T-helper 2 cell treated with Interferon-gamma antibody and Interleukin-4, amounts not matched to agents 5 μg/mL and 100 μg/mL, for 36 hours (primary cell): ENCODE measurements at places on chromosomes 1 and 21.

- H3K4me3 ChIP-seq = no peak overlapping the region
- peaks cover 8% of the 10 kb centered on the region for H3K4me1 ChIP-seq
- H3K36me3 ChIP-seq = no peaks in the 10 kb centered on the region
- H3K27me3 ChIP-seq = peaks cover 10% of the 10 kb centered on the region
Measured at GRCh38 chr21:38760762-38761155, 45.0 kb upstream of the ETS2 start.

DNA sequence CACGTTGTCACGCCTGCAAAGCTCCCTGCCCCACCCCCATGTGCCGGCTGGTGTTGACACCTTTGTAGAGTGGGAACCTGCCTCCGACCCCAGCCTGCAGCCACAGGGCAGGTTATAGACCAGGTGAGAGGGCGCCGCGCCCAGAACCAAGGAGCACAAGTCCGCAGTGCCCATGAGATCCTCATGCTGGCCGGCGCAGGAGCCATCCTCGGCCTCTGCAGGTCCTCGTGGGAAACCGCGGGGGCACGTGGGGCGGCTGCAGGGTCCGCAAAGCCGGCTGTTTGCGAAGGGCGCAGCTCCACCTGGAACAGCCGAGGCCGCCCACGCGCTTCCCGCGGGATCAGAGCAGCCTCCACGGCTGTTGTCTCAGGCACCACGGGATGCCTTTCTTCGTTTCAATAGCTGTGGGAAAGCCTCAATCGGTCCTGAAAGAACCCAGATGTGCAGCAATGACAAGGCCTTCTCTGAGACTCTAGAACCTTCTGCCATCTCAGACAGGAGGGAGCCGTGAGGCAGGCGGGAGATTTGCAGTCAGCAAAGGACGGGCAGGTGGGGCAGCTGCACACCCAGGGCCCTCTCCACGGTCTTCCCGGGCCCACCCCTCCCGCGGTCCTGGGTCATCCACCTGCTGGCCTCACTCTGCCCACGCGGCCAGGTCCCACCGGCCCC lies 29.9 kb downstream of the POFUT2 start:
- H3K4me1 ChIP-seq = peaks cover 11% of the 10 kb centered on the region
- H3K36me3 ChIP-seq = no peaks in the 10 kb centered on the region
- peaks cover 9% of the 10 kb centered on the region for H3K27me3 ChIP-seq
- no peak for DNase-seq
- H3K27ac ChIP-seq = no peak overlapping the region
- H3K4me3 ChIP-seq = no peak overlapping the region

DNA sequence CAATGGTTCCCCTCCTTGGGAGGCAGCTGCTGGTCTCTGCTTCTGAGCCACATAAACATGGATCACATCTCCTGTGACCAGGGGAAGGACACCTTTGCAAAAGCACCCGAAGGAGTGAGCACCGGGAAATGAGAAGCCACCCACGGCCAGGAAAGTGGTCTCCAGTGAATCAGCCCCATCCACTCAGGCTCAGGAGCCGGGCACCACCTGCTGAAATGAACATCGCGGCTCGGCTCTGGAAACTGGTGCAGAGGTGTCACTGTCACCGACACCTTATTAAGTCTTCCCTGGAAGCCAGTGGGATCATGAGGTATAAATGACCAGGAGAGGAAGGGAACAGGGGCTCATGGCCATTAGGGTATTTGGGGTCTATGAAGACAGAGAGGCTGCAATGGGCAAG lies 207.2 kb upstream of the C1orf174 start:
- no peak overlapping the region for H3K4me3 ChIP-seq
- no peaks in the 10 kb centered on the region for H3K4me1 ChIP-seq
- no peak for DNase-seq
- H3K27ac ChIP-seq = no peak overlapping the region
- H3K36me3 ChIP-seq = no peaks in the 10 kb centered on the region

- H3K4me1 ChIP-seq = no peaks in the 10 kb centered on the region
- H3K27ac ChIP-seq = no peak overlapping the region
- no peaks in the 10 kb centered on the region for H3K36me3 ChIP-seq
- no peak overlapping the region for H3K4me3 ChIP-seq
- H3K27me3 ChIP-seq = no peaks in the 10 kb centered on the region
- no peak for DNase-seq
Measured at GRCh38 chr21:15491100-15491499, 238.7 kb upstream of the USP25 start.

- no peak for DNase-seq
- H3K36me3 ChIP-seq = no peaks in the 10 kb centered on the region
- H3K27me3 ChIP-seq = peaks cover 21% of the 10 kb centered on the region
- H3K27ac ChIP-seq = no peak overlapping the region
- no peaks in the 10 kb centered on the region for H3K4me1 ChIP-seq
Measured at GRCh38 chr1:119364640-119365039, 3.9 kb upstream of the HAO2 start.

- H3K4me1 ChIP-seq = peaks cover 4% of the 10 kb centered on the region
- no peak overlapping the region for H3K27ac ChIP-seq
- peaks cover 16% of the 10 kb centered on the region for H3K36me3 ChIP-seq
- DNase-seq = no peak
Measured at GRCh38 chr1:167207940-167208623, 12.6 kb upstream of the POU2F1 start.

DNA sequence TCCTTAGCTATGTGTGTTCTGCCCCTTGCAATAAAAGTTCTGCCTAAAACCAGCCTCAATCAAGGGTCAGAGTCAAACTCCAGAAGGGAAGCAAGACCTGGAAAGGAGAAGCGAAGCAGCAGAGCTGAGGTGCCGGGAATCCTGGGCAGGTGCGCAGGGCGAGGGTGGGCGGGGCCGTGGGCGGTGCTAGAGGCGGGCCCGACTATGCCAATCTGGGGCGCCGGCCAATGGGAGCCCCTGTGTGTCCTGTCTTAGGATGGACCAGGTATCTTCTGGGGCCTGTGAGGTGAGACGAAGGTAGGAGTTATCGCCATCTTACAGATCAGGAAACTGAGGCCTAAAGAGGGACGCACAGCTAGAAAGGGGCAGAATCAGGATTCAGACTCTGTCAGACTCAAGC lies 120.3 kb downstream of the PTPRU start:
- no peak overlapping the region for H3K27ac ChIP-seq
- no peaks in the 10 kb centered on the region for H3K36me3 ChIP-seq
- no peak overlapping the region for H3K4me3 ChIP-seq
- no peaks in the 10 kb centered on the region for H3K4me1 ChIP-seq
- H3K27me3 ChIP-seq = peaks cover 10% of the 10 kb centered on the region
- no peak for DNase-seq

DNA sequence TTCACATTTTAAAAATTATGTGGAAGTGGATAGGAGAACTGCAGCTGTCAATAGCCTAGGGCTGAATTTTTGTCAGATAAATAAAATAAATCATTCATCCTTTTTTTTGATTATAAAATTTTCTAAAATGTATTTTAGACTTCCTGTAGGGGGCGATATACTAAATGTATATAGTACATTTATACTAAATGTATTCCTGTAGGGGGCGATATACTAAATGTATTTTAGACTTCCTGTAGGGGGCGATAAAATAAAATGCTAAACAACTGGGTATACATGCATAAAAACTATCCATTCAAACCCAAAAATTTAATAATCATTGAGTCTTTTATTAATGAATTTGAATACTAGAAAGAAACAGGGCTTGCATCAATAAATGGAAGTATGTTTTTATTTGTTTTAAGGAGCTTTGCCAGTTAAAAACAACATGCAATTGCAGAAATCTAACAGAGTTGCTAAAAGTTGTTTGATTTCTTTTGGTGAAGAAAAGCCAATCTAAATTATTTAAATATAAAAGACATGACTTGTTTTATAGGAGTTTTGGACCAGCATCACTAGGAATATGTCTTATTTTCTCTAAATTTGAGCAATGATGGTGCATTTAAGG lies 31.4 kb downstream of the CLCA1 start:
- H3K4me3 ChIP-seq = no peak overlapping the region
- H3K36me3 ChIP-seq = no peaks in the 10 kb centered on the region
- peaks cover 22% of the 10 kb centered on the region for H3K27me3 ChIP-seq
- no peak overlapping the region for H3K27ac ChIP-seq

- no peak overlapping the region for H3K4me3 ChIP-seq
- no peaks in the 10 kb centered on the region for H3K36me3 ChIP-seq
- H3K27me3 ChIP-seq = peaks cover 2% of the 10 kb centered on the region
- H3K4me1 ChIP-seq = no peaks in the 10 kb centered on the region
Measured at GRCh38 chr1:52193985-52194384, 52.1 kb downstream of the ZFYVE9 start.

- H3K4me1 ChIP-seq = no peaks in the 10 kb centered on the region
- no peak overlapping the region for H3K4me3 ChIP-seq
- no peak for DNase-seq
- H3K36me3 ChIP-seq = no peaks in the 10 kb centered on the region
- H3K27ac ChIP-seq = no peak overlapping the region
- peaks cover 32% of the 10 kb centered on the region for H3K27me3 ChIP-seq
Measured at GRCh38 chr1:211478376-211478775, 13.6 kb downstream of the RD3 start.

GRCh38 chr1:92968138-92969032 lies 7.1 kb upstream of the DIPK1A start:
- no peak overlapping the region for H3K4me3 ChIP-seq
- peaks cover 30% of the 10 kb centered on the region for H3K4me1 ChIP-seq
- H3K27ac ChIP-seq = no peak overlapping the region
- no peak for DNase-seq

DNA sequence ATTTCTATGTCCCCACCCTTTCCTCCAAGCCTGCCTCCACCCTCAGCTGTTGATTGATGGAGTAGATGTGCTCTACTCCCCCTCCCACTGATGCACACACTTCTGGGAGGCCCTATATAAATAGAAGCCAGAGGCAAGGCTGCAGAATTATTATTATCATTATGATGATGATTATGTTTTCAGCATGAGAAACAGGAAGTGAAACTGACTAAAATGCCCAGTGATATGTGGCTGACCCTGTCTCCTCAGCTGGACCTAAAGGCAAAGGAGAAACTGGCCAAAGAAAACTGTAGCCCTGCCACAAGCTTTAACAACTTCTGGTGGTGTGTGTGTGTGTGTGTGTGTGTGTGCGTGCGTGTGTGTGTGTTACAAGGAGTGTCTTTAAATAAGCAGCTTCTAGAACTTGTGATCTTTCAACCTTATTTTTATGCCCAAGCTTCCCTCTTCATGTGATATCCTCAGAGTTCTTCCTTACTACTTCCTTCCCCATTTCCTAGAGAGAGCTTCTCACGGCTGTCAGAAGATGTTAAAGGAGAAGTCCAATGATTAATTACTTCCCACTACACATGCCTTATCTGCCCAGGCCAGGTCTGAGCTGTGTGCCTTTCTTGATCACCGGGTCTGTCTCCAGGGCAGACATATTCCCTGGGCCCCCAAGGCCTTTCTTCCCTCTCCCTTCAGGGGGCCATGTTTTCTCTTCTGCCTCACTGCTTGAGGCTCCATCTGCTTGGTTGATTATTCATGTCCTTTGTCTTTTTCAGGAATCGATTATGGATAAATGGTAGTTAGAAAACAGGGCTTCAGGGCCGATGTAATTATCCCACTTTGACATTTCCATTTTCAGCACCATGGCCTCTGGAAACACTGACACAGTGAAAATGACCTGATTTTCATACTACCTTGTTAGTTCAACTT lies 11.6 kb upstream of the MAPKAPK2 start:
- no peak overlapping the region for H3K27ac ChIP-seq
- H3K27me3 ChIP-seq = peaks cover 5% of the 10 kb centered on the region
- H3K4me1 ChIP-seq = peaks cover 11% of the 10 kb centered on the region

DNA sequence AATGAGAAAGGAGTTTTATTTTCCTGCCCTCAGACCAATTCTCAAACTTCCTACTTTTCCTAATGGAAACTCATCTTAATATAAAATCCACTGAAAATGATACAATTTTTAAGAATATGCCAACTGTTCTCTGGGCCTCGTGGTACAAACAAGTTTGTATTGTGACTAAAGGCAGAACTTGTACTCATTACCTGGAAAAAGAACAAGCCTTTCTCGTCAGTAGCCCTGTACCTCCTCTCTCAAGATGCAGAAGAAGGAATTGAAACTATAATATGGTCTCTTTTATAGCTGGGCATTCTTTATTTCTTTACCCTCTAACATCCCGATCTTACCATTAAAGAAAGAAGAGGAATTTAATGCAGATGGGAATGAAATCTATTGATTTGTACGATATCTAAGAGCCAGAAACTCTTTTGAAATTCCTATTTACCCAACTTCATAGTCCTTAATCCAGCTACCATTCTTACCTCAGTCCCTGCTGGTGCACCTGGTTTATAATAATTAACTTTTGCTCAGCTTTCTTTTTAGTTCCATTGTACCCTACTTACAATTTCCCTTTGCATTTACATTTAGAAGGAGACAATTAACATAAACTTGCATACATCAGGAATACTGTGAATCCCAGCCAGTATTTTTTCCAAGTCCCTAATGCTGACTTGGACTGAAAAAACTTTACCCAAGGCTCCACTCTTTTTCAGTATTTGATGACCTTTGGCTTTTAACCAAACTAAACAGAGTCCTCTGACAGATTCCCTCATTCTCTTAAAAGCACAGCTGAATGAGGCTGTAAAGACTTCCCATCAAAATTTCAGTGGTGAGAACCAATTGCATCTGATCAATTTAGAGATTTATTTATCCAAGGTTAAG lies 1162.4 kb downstream of the BRINP3 start:
- no peaks in the 10 kb centered on the region for H3K36me3 ChIP-seq
- DNase-seq = no peak
- no peaks in the 10 kb centered on the region for H3K4me1 ChIP-seq
- H3K27ac ChIP-seq = no peak overlapping the region

- no peak overlapping the region for H3K4me3 ChIP-seq
- no peaks in the 10 kb centered on the region for H3K4me1 ChIP-seq
- H3K27ac ChIP-seq = no peak overlapping the region
- H3K27me3 ChIP-seq = no peaks in the 10 kb centered on the region
Measured at GRCh38 chr21:41148798-41149197, 19.2 kb upstream of the BACE2 start.

DNA sequence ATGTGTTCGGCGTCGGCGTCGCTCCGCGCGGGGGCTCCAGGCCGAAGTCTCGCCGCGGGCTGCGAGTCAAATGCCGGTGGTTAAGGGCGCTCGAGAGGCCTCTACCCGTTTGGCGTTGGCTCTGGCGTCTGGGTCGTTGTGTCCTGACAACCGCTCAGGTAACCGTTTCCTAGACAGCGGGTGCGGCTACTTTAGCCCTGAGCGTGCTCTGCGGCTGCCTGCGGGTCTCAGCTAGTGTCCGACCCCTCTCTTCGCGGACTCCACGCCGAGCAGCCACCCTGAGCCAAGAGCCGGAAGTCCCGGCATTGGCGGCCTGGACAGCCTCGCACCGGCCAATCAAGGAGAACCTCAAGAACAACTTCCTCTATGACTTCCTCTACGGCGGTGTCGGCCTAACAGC lies 173.4 kb downstream of the SETD4 start:
- H3K36me3 ChIP-seq = no peaks in the 10 kb centered on the region
- H3K4me1 ChIP-seq = no peaks in the 10 kb centered on the region
- H3K4me3 ChIP-seq = no peak overlapping the region

GRCh38 chr1:228488125-228488817 lies 1.1 kb downstream of the RNF187 start:
- H3K4me3 ChIP-seq = peak overlapping the region; percentile 95
- H3K36me3 ChIP-seq = peaks cover 38% of the 10 kb centered on the region
- no peaks in the 10 kb centered on the region for H3K27me3 ChIP-seq
- no peak for DNase-seq
- peak overlapping the region; percentile 97 for H3K27ac ChIP-seq
